ENCODE measurements at places on chromosomes 16 and 17.

DNA sequence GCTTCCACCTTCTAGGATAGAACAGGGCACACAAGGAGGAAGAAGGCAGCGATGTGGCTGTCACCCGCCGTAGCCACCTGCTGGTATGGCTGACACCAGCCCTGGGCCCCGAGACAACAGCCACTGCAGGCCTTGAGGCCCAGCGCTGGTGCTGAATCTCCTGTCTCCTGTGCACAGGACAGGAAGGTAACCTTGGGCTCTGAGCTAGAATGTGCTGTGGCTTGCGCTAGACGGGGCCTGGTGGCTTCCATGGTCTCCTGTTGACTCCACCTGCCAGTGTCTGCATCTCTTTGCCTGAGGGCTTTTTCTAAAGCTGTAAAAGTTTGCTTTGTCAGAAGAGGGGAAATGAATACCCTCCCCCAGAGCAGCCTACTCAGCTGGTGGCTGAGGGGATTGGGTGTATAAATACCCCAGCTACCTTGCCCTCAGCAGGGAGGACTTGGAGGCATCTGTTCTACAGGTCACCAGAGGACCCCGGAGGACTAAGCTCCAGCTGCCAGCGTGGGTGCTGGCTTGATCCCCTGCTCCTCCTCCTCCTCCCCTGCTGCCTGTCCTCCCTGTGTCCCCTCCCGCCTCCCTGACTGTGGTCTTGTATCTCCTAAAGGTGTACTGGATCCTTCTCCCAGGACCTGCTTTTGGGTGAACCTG, 76.1 kb upstream of the SDK2 start:
- no peak for DNase-seq

DNA sequence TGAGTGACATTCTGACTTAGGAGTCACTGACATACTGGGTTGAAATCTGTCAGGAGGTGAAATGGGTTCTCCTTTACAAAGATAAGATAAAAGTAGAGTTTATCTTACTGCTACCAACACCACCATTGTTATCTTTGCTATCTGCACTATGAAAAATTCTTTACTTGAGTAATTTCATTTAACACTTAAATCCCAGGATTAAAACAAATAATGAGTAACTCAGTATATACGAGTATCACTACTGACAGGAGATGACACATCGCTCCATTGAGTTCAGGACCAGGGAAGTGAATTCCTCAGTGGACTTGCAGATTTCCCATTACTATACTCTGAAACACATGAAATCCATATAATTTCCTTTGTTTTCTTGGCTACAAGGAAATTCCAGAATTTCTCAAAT, 242.1 kb upstream of the NLRP1 start:
- no peak for DNase-seq

GRCh38 chr17:13863436-13863835, 205.9 kb upstream of the COX10 start:
- DNase-seq = no peak

- no peak for DNase-seq
These were observed 130.7 kb downstream of the C16orf95 start for GRCh38 chr16:87186446-87186845.

DNA sequence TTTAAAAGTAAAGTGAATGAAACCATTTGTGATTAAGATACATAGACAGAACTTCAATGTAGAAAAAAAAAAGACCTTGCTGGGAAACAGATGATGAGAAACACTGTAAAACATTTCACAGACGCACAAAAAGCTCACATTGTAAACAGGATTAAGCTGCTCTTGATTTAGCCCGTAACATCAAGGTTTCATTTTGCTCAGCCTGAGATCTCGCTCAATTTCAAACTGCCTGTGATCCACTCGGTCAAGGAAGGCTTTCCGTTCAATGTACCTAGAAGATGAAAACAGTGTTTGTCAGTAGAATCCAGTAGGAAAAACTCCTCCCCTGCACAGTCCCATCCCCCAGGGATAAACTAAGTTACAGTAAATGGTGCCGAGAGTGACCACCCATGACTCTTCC, 42.3 kb upstream of the BCAR1 start:
- no peak for DNase-seq

- DNase-seq = peak; percentile 16
These were observed 1.2 kb downstream of the MMP2 start for GRCh38 chr16:55480228-55480655.

GRCh38 chr17:59490216-59490615, 75.2 kb upstream of the DHX40 start:
- no peak for DNase-seq

- DNase-seq = no peak
These were observed 6.1 kb upstream of the CCL8 start for GRCh38 chr17:34313164-34313563.

GRCh38 chr16:72833482-72833881, 214.4 kb downstream of the ZFHX3 start:
- no peak for DNase-seq

- no peak for DNase-seq
These were observed 534 bp downstream of the KCTD11 start for GRCh38 chr17:7352503-7352889.

GRCh38 chr17:38465391-38466345, 37.4 kb downstream of the ARHGAP23 start:
- DNase-seq = no peak

DNA sequence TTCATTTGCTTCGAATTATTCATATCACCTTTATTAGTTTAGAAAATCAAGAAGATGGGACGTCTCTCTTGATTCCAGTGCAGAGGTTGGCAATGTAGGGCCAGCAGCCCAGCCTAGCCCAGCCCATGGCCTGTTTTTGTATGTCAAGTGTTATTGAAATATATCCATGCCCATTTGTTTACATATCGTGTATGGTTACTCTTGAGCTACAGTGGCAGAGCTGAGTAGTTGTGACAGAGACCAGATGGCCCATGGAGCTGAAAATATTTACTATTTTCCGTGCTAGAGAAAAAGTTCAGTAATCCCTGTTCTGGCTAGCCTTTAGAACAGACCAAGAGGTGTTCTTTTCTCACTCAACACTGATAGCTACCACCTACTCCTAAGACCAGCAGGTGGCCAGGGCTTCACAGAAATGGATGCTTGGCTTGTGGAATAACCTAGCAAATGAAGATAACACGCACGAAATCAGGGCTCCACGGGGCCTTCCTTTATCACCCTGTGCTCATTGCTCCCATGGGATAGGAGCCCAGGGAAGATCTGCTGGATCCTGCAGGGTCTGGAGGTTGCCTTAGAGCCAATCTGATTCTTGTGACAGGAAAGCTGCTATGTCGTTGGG, 123.2 kb upstream of the ANKFN1 start:
- DNase-seq = no peak

- DNase-seq = no peak
These were observed 52.8 kb downstream of the CLEC19A start for GRCh38 chr16:19338335-19338734.

DNA sequence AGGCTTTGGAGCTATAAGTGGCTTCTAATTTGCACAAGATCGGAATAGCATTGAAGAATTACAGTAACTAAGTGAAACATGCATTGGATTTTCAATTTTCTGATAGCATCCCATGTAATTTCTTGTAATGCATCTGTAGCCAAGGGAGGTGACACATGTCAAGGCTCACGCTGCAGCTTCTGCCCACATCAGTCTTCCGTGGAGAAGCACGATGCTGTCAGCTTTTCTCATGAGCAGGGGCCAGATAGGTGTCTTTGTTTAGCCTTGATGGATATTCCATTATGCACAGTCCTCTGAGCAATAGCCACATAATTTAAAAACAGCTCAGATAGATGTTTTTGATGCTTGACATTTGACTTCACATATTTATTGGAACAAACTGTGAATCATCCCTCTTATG, 1046.9 kb upstream of the EEF2KMT start:
- no peak for DNase-seq

- no peak for DNase-seq
These were observed 34.1 kb downstream of the GLP2R start for GRCh38 chr17:9859781-9860180.

GRCh38 chr17:12673788-12674187, 8.1 kb downstream of the MYOCD start:
- DNase-seq = no peak

DNA sequence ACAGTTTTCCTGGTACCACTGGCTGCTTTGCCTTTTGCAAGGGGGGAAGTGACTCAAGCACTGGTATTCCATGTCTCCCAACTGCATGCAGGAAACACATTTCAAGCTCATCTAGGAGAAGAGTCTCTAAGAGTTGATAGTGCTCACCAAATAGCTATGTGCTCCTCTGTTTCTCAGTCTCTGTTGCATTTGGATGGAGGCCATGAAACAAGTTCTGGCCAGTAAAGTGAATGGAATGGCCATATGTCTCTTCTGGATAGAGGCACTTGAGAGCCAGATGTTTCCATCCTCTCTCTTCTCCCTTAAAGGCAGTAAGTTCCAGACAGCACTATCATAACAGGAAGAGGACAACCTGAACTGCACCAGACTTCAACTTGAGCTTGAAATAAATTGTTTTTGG, 60.6 kb downstream of the C16orf82 start:
- DNase-seq = no peak

- no peak for DNase-seq
These were observed 4.6 kb downstream of the ITGA2B start for GRCh38 chr17:44384823-44385286.

- DNase-seq = no peak
These were observed 195.1 kb downstream of the CDRT15L2 start for GRCh38 chr17:20774472-20775135.

- no peak for DNase-seq
These were observed 1031.5 kb downstream of the CDH11 start for GRCh38 chr16:64090327-64090726.

DNA sequence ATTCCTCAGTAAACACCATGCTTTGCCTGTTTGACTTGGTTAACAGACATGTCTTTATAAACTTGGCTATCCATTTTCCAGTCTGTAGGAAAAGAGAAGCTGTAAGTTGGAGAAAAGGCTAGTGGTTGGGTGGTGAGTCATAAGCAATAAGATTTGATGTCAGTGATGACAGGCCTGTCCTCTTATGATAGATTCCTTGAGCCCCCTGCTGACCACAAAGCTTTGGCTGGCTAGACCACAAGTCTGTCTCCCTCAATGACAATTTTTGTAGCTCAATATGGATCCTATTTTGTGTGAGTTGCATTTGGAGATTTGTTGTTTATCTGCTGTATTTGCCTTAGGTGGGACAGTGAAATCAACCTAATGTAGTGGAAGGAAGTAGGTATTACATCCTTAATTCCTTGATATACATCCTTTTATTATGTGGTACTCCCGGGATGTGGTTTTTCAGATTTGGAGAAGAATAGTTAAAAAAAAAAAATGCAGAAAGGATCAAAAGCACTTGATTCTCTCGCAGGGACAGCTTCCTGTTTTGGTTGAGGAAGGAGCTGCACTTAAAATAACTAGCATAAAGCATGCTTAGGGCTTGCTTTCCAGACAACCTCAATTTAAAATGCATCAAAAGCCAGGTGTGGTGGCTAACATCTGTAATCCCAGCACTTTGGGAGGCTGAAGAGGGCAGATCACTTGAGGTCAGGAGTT, 67.4 kb downstream of the SIAH1 start:
- no peak for DNase-seq

DNA sequence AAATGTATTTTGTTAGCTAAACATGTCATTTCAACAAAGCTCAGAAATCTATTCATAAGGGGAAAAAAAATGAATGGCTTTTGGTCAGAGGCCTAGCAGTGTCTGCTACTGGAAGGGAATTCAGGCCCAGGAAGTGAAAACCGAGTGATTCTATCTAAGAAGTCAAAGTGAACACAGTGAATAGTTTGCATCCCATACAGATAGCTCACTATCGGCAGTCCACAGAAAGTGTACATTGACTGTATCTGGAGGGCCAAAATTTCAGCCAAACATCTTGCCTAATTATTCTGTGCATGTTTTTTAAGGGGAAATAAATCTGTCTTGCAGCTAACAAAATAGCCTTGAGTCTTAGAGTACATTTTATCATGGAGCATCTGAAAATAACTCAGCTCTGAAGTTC, 214.4 kb upstream of the CACNG5 start:
- no peak for DNase-seq

DNA sequence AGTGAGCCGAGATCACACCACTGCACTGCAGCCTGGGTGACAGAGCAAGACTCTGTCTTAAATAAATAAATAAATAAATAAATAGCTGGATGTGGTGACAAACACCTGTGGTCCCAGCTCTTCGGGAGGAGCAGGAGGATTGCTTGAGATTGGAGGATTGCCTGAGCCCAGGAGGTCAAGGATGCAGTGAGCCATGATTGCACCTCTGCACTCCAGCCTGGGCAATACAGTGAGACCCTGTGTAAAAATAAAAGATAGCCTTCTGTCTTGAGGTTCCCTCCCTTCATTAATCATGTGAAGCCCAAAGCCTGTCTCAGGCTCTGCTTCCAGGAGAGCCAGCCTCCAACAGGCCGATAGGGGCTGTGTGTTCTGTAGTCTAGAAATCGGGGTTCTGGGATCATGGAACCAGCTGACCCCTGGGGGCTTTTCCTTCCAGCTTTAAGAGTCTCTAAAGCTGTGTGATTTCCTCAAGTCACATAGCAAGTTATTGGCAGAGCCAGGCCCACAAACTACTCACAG, 34.5 kb upstream of the IL34 start:
- DNase-seq = no peak

GRCh38 chr17:48462946-48463345, 32.9 kb upstream of the SKAP1 start:
- no peak for DNase-seq

DNA sequence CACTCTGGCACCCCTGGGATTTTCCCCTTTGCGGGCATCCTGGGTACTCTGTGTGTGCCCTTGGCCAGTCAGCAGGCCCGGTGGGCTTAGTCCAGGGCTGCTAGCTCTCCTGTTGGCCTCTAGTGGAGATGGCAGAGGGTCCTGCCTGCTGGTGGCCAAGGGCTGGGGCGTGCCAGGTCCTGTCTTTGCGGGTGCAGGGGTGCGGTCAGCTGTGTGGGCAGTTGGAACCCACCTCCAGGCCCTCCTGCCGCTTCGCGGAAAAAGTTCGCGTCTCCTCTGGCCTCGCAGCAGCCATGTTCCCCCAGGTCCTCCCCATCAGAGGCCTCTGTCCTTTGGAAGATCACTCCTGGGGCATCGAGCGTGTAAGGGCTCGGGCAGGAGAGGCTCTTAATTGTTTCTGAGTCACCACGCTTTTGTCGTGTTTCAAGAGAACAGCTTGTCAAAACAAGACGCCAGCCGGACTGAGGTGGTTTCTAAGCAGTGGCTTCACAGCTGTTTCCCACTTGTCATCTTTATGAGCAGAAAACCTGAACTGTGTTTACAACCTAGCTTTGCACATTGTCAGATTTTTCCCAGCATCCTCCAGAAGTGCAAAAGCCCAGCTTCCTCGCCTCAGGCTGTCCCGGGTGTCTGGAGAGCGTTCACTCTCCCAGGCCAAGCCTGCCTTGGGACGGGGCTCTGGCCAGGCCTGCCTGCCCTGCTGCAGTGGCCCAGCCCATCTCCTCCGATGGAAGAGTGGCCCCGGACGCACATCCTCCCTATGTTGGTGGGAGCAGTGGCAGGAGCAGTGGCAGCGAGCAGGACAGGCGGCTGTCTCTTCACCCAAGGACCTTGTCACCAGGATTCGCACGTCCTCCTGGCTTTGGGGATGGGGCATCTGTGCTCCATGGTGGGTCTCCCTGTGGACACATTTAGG, 5.0 kb upstream of the DNASE1L2 start:
- DNase-seq = no peak
